ENCODE measurements at places on chromosomes 3 and 15.

DNA sequence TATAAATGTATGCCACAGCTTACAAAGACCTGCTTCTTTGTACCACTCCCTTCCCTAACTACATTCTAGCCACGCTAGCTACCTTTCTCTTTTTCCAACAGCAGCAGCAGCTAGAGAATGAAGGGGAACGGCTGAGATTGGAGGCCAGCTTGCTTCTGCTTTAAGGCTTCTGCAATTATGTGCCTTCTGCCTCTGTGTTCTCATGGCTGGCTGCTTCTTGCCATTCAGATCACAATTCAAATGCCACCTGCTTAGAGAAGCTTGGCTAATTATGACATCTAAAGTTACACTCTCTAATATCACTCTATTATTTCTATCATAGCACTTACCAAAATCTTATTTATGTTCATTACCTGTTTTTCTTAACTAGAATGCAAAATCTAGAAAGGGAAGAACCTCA is 95.2 kb downstream of the RYK start:
- peak; percentile 61 for DNase-seq

DNA sequence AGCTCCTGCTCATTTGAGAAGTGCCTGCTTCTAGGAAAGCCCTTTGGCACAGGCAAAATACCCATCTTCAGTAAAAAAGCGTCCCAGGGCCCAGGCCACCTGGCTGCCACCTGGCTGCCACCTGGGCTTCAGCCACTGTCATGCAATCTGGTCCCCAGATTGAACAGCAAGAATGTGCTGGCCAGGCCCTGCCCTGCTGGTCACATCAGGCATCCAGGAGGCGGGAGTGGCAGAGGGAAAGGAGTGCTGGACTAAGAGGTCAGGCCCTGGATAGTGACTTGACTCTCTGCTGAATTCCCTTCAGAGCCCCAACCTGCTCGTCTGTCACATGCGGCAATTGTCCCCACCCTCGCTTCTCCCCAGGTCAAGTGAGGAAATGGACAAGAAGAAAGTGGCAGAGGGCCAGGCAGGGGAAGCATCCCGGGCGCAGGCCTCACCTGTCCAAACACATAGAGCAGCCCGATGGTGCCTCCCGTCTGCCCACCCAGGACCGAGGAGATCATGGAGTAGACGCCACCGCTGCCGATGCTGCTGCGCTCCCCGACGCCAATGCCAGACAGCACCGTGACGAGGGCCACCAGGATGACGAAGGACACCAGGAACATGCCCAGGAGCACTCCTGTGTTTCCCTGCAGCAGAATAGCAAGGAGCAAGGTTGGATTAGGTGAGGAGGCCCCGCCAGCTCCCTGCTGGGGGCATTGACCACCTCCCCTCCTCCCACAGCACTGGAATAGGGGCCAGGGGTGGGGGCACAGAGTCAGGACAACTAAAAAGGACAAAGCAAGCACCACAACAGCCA is 25.5 kb downstream of the SLC12A8 start:
- DNase-seq: no peak

- no peak for DNase-seq
Observed at GRCh38 chr3:126212620-126213378, 32.4 kb upstream of the ALDH1L1 start.

- DNase-seq: no peak
Observed at GRCh38 chr15:81286621-81287121, 37.3 kb downstream of the STARD5 start.

GRCh38 chr3:49928481-49929017 is 1.1 kb downstream of the MON1A start:
- no peak for DNase-seq

- no peak for DNase-seq
Observed at GRCh38 chr3:107414325-107414964, 37.2 kb downstream of the CCDC54 start.

DNA sequence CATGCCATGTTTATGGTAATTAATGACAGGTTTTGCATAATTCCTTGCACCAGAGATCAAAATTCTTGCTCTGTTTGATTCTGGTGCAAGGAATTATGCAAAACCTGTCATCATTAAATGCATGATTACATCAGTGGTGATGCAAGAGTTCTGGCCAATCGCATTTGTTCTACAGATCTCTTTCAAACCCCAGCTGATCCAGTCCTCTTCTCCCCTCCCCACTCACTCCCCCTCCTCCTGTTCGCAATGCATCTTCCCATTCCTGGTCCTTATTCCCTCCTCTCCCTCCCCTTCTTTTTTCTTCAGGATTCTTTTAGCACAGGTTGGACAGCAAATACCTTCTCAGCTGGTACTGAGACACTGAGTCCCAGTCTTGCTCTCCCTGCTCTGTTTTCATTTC is 82.1 kb downstream of the GABRB3 start:
- no peak for DNase-seq

- DNase-seq: no peak
Observed at GRCh38 chr3:15009167-15009566, 55.9 kb downstream of the MRPS25 start.

DNA sequence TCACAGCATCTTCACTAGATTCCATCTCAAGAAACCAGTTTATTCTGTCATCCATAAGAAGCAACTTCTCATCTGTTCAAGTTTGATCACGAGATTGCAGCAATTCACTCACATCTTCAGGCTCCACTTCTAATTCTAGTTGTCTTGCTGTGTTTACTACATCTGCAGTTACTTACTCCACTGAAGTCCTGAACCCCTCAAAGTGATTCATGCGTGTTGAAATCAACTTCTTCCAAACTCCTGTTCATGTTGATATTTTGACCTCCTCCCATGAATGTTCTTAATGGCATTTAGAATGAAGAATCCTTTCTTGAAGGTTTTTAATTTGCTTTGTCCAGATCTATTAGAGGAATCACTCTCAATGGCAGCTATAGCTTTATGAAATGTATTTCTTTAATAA is 287.6 kb upstream of the TBL1XR1 start:
- no peak for DNase-seq

DNA sequence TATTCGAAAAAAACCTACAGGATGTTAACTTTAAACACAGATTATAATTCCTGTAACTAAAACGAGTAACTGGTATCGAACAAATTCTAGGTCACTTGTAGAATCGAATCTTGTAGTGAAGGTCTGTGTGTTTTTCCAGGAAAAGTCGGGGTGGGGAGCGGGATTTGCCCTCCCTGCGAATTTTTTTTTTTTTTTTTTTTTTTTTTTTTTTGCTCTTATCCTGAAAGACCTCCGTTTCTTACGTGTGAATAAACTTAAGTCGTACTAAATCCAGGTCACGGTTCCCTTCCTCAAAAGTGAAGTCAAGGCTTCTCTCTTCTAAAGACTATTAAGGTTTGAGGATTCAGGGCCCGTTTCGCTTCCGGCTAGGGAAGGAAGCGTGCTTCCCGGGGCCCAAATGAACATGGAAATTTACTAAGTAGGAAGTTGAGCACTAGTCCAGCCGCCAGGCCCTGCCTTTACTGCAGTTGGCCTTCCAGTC is 770 bp downstream of the TBC1D5 start:
- no peak for DNase-seq

GRCh38 chr3:165513715-165514701 is 317.8 kb upstream of the SLITRK3 start:
- DNase-seq: no peak

DNA sequence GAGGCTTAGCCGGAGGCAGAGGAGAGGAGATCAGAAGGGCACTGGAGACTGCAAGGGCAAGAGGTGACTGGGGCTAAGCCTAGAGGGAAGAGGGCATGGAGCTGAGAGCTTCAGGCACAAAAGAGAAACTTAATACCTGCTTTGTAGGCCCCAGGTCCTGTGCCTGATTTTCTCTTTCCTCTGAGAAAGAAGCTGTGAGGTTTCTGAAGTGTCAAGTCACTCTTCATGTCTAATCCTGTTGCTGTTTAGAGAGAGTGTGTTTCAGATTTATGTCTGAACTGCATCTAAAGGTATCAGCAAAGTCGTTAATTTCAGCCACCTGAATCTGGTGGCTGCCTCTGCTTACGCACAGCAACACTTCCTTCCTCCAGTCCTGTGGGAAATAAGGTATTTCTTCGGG is 106.9 kb upstream of the RNU6-1 start:
- no peak for DNase-seq

DNA sequence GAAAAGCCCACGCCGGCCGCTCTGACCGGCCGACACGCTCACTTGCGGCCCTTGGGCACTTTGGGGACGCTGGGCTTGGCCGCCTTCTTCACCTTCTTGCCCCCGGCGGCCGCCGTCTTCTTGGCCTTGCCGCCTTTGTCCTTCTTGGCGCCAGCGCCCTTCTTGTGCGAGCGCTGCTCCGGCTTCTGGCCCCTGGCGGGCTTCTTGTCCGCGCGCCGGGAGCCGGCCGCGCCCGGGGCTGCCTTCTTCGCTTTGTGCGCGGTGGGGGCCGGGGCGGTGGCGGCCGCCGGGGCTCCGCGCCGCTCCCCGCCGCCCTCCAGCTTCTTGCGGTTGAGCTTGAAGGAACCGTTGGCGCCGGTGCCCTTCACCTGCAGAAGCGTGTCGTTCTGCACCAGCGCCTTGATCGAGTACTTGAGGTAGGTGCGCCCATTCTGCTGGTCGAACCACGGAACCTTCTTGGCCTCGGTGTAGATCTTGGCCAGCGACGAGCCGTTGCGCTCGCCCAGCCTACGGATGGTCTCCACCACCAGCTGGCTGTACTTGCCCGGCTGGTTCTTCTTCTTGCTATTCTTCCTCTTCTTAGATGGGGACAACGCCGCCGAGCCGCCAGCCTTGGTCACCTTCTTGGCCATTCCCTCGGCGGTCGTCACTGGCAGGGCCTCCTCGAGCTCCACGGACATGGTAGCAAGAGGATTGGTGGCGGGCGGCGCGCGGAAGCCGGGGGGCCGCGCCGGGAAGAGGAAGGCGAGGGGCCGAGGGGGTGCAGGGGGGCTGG is 36.7 kb downstream of the HMCES start:
- DNase-seq: no peak

DNA sequence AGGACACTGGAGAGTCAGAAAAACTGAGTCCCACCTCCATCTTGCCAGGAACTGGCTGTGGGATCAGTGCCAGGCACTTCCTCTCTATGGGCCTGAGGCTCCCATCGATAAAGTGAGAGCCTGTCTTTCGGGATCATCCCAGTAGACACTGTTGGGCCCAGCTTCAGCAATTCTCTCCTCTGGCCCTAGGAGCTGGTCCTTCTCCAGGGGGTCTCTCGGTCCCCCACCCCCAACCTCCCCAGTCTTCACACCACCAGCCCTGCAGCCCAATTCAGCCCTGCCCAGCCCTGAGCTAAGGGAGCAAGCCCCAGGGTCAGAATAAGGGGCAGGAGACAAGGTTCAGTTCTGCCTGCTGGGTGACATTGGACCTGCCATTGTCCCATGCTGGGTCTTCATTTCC is 4.5 kb upstream of the LCTL start:
- no peak for DNase-seq

GRCh38 chr3:193809106-193809505 is 216.1 kb downstream of the OPA1 start:
- DNase-seq: no peak

DNA sequence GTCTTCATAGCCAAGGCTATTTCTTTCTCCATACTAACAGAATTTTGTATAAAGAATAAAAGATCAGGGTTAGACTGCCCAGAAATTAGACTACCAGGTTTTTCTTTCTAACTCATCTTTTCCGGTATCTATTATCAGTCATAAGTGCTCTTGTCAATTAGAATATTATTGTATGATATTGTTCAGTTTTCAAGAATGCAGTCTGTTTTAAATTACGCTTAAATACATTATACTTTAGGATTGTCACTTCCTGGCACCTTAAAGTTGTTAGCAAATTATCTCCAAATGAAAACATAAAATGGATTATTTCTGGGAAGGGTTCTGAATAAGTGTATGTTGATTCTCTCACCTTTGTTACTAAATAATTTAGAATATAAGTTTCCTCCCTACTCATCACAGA is 497.2 kb downstream of the IGSF11 start:
- DNase-seq: no peak

DNA sequence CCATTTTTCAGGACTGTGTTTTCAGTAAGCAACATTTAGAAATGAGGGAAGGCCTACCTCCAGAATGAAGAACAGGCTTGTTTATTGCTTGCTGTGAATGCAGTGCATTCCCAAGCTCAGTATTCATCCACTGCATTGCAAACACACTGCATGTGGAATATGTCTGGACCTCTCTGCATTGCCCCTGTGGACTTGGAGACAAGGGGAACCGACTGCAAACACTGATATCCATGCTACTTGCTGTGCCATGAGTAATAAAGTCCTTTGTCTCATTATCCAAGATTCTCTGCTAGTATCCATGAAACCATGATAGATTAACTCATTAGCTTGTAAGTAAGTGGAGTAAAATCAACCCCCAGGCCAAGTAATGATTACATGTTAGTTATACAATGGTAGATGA is 301.2 kb upstream of the NR2E3 start:
- DNase-seq: no peak

GRCh38 chr3:132569153-132569552 is 27.9 kb upstream of the ACKR4 start:
- DNase-seq: no peak

DNA sequence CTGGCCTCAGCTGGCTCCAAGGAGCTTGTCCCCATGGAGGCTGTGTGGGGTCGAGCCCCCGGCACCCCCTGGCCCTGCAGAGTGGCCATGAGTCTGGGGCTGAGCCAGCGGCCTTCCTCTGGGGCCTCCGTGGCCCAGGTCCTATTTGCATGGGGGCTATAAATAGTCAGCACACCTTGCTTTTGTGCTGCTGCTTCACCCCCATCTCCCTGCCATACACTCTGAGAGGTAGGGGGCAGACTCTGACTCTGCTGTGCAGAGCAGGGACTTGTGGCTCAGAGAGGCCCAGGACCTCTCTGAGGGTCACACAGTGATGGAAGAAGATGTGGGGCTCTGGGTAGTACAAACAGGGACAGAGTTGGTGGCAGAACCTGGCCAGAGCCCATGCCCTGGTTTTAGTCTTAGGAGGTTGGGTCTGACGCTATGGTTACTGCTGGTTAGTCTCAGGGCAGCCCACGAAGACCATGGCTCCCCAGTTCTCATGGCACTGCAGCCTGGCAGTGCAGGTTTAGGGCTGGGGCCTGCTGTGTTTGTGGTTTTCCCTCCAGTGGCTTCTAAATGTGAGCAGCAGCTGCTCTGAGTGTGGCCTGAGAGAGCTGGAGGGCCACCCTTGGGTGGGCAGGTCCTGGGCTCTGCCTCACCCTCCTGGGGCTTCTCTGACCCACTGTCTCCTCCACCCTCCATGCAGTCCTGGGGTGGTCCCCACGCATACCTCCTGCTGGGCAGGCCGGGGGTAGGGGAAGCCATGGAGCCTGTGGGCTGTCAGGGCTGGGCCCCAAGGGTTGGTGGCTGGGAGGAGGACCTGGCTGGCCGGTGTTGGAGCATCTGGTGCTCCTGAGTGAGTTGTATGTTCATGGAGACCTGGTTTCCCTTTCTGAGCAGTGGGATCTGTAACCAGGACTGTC is 13.6 kb downstream of the PRKCD start:
- DNase-seq: no peak

GRCh38 chr3:154242766-154243165 is 81.5 kb downstream of the DHX36 start:
- DNase-seq: no peak

GRCh38 chr3:162780313-162780712 is 1283.7 kb downstream of the OTOL1 start:
- DNase-seq: no peak

GRCh38 chr3:65706301-65706700 is 332.4 kb downstream of the MAGI1 start:
- no peak for DNase-seq

Measured in NCI-H2171 (cell line).